Right lobe of liver (tissue), 6 donors: ENCODE measurements at places on chromosomes 7 and 10. TPM values are rescaled to one million over a fixed set of nuclear protein-coding genes. Genes with fewer than 3 reads are reported as not detected.
A peak's percentile ranks its signal among the peaks of the same experiment; 100 is the strongest.

Gene LEP
- total RNA-seq = not detected

DNA sequence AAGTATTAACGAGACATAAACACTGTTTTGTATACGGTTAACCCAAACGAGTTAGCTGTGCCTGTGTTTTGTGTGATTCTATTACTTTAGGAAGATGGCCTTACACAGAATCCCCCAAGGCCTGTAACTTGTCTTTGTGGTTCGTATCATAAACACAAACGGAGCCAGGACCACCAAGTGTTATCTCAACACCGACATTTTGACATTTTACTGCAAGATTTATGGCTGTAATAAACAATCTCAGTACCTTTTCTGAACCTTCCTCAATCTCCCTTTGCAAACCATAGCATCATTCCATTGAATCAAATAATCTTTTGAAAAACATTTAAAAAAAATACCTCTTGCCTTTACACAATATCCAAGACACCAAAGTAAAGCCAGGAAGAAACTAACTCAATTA, 2.4 kb upstream of the HOXA4 start:
- no peaks in the 10 kb centered on the region for H3K36me3 ChIP-seq
- H3K4me3 ChIP-seq = no peak overlapping the region
- H3K27ac ChIP-seq = no peak overlapping the region
- no peaks in the 10 kb centered on the region for H3K4me1 ChIP-seq

Gene TCAF2
- total RNA-seq = 8.0 TPM

DNA sequence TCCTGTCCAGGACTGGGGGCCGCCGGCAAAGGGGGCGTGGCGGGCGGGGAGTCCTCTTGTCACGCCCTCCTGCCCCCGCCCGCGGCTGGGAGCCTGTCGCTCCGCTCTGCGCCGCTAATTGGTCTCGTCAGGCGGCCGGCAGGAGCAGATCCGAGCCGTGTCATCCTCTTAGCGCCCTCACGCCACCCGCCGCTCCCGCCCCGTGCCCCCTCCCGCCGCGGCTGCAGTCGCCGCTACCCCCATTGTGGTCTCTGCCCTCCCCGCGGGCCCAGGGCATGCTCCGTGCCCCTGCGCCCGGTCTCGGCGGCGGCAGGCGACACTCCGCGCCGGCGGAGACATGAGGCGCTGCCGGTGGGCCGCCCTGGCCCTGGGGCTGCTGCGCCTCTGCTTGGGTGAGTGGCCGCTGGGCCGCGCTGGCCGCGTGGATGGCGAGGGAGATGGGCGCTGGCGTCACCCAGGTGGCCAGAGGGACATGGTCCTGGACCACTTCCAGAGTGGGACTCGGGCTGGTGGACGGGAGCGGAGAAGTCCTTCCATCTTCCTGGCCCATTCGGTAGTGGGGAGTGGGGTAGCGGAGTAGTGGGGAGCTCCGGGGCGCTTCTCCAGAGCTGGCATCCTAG, at the start of gene CDHR1:
Gene CDHR1, plus strand, starts transcription at position 114 of the 620 bp plus-strand sequence. Its CDS starts 224 bp downstream, at position 338.
- H3K27me3 ChIP-seq = peaks cover 7% of the 10 kb centered on the region
- no peaks in the 10 kb centered on the region for H3K4me1 ChIP-seq
- no peak within 1 kb of the TSS for H3K27ac ChIP-seq
- no peaks in the 10 kb centered on the region for H3K36me3 ChIP-seq
- DNase-seq = peak; percentile 37
- H3K4me3 ChIP-seq = peak within 1 kb of the TSS; percentile 26

DNA sequence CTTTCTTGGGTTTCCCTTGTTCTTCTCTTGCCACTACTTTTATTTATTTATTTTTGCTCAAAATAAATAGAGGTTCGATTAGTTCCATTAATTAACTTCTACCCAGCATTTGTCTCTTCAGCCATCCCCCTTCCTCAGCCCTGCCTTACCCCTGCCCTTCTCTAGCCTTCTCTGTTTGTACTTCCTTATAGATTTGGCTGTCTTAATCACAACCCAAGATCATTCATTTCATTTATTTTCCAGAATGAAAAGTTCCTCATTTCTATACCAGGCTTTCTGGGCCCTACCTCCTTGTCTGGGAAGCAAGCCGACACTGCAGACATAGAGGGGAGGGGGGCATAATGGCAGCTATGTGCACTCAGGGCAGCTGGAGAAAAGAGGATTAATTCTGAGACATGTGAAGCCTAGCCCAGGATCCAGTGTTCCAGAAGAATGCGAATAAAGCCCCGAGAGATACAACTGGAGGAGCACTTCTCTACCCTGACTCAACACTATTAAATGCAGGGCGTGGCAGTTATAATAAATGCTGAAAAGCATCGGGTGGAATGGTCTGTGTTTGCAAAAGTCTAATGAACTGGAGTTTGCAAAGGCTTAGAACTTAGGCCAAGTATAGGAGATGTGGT, 6.4 kb upstream of the PDCD4 start:
- H3K4me1 ChIP-seq = peaks cover 27% of the 10 kb centered on the region
- DNase-seq = no peak
- H3K27ac ChIP-seq = peak overlapping the region; percentile 63
- H3K36me3 ChIP-seq = no peaks in the 10 kb centered on the region

GRCh38 chr7:118918556-118918955, 694.1 kb downstream of the ANKRD7 start:
- peaks cover 4% of the 10 kb centered on the region for H3K27me3 ChIP-seq
- no peaks in the 10 kb centered on the region for H3K36me3 ChIP-seq
- H3K4me3 ChIP-seq = no peak overlapping the region
- H3K4me1 ChIP-seq = no peaks in the 10 kb centered on the region
- H3K27ac ChIP-seq = no peak overlapping the region

- DNase-seq = no peak
- H3K27ac ChIP-seq = peak overlapping the region; percentile 47
- H3K27me3 ChIP-seq = no peaks in the 10 kb centered on the region
- no peaks in the 10 kb centered on the region for H3K36me3 ChIP-seq
- H3K4me3 ChIP-seq = no peak overlapping the region
These were observed 4.7 kb upstream of the ZYX start for GRCh38 chr7:143376396-143376795.

Gene C7orf57
- not detected for total RNA-seq

Gene MYO1G
- 1.3 TPM for total RNA-seq

DNA sequence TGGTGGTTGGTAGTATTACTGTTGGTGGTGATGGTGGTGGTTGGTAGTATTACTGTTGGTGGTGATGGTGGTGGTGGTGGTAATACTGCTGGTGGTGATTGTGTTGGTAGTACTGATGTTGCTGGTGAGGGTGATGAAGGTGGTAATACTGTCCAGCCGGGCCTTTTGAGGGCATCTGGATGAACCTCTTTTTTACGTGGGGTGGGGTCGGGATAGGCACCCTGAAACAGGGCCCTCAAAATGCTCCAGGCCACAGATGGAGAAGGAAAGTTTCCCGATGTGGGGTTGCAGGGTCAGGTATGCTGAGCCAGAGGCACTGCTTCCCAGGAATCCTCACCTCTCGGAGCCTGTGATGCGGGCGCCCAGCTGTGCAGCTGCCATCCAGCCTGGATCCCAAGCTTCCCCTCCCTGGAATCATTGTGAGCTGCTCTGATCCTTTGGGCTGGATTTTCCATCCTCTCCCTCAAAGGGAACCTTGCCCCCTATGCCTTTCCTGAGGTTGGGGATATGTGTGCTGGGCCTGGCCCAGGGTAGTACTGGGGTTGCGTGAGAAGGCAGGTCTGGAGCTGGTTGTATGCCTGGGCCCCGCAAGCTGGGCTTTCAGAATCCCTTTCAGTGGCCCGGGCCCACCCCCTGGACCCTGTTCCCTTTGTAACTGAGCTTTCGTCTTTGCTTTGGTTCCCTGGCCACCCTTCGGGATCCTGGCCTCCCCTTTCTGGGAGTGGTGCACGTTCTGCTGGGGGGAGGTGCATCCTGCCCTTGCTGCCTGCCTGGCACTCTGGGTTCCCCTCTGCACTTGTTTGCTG, 43.3 kb downstream of the DOCK1 start:
- DNase-seq = no peak
- no peak overlapping the region for H3K27ac ChIP-seq
- H3K4me3 ChIP-seq = no peak overlapping the region
- no peaks in the 10 kb centered on the region for H3K27me3 ChIP-seq
- no peaks in the 10 kb centered on the region for H3K36me3 ChIP-seq

DNA sequence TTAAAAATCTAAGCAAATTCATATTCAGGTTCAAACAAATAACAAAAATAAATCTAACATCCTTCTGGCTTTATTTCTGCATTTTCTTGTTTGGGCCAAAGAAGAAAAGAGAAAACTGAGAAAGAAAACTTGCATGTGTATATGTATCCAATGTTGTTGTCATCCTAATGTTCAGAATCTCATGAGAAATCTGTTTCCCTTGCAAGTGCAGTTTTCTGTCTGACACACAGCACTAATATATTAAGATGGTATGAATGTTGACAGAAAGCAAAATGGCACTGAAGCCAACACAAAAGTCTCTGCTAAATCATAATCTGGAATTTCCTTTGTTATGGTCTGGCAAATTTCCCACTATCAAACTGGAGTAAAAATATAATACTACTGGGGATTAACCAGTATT, 235.9 kb downstream of the HGF start:
- no peaks in the 10 kb centered on the region for H3K4me1 ChIP-seq
- no peaks in the 10 kb centered on the region for H3K36me3 ChIP-seq
- no peak for DNase-seq
- H3K27ac ChIP-seq = no peak overlapping the region
- H3K4me3 ChIP-seq = no peak overlapping the region

GRCh38 chr7:29488977-29489376, 74.7 kb upstream of the PRR15 start:
- H3K4me1 ChIP-seq = peaks cover 32% of the 10 kb centered on the region
- H3K27ac ChIP-seq = peak overlapping the region; percentile 33
- H3K4me3 ChIP-seq = no peak overlapping the region
- H3K36me3 ChIP-seq = no peaks in the 10 kb centered on the region

DNA sequence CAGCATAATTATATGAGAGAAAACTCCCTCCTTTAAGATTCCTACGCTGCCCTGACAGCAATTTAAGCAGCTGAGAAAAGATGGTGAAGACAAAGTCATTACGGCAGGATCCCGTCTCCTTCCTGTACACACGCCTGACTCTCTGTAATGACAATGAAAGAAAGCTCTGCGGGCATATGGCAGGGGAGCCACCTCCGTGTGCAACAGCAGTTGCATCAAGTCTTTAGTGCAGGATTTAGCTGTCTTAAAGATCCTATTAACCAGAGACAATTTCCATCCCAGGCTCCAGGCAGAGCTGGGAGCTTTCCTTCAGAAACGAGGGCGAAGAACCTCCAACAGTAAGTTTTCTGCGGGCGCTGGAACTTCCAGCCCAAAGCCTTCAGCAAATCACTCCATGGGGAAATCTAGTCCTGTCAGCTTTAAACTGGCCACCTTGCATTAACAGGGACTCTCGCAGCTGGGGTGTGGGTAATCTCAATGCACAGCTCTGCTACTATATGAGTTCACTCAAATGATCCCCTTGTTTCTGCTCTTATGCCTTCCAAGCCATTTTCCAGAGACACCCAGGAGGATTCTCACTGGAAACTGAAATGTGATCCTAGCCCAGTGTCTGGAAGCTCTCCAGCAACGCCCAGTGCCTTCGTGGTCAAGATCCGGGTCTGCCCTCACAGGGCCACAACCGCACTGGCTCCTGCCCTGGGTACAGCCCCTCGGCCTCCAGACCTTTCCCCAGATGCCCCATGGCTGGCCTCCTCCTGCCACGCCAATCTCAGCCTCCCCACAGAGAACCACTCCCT, 74.9 kb downstream of the CTBP2 start:
- peak overlapping the region; percentile 20 for H3K27ac ChIP-seq
- H3K4me3 ChIP-seq = no peak overlapping the region
- no peak for DNase-seq
- no peaks in the 10 kb centered on the region for H3K4me1 ChIP-seq

- H3K36me3 ChIP-seq = no peaks in the 10 kb centered on the region
- no peaks in the 10 kb centered on the region for H3K4me1 ChIP-seq
- no peak overlapping the region for H3K4me3 ChIP-seq
- no peak overlapping the region for H3K27ac ChIP-seq
- H3K27me3 ChIP-seq = no peaks in the 10 kb centered on the region
These were observed 38.0 kb downstream of the USP6NL start for GRCh38 chr10:11573497-11573896.

GRCh38 chr10:114662646-114663217, 4.7 kb upstream of the ABLIM1 start:
- no peaks in the 10 kb centered on the region for H3K36me3 ChIP-seq
- no peak overlapping the region for H3K4me3 ChIP-seq

DNA sequence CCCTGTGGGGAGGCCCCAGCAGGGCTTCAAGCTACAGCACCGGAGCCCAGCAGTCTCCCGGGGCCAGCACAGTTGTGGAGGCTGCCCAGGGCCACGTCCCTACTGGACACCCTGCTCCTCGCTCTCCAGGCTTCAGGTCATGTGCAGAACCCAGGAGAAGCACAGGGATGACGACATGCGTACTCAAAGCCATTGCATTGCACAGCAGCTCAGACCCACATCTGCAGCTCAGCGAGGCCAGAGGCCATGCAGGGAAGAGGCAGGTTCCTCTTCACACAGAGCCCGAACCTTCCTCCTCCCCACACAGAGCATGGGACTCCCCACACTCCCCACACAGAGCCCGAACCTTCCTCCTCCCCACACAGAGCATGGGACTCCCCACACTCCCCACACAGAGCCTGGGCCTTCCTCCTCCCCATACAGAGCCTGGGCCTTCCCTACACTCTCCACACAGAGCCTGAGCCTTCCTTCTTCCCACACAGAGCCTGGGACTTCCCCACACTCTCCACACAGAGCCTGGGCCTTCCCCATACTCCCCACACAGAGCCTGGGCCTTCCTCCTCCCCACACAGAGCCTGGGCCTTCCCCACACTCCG, 12.3 kb downstream of the CFAP46 start:
- no peak overlapping the region for H3K27ac ChIP-seq
- no peak overlapping the region for H3K4me3 ChIP-seq
- H3K27me3 ChIP-seq = no peaks in the 10 kb centered on the region
- no peak for DNase-seq
- H3K4me1 ChIP-seq = no peaks in the 10 kb centered on the region

- peak within 1 kb of the TSS; percentile 84 for H3K27ac ChIP-seq
- H3K36me3 ChIP-seq = no peaks in the 10 kb centered on the region
- no peaks in the 10 kb centered on the region for H3K27me3 ChIP-seq
- DNase-seq = peak; percentile 96
These were observed at the start of gene DMTF1 for GRCh38 chr7:87152112-87152896. Gene DMTF1, plus strand, starts transcription at chr7:87152453. Its CDS starts 12,489 bp downstream, at chr7:87164942.

Gene SRI
- 41.3 TPM for total RNA-seq

Gene KIAA1217
- 13.0 TPM for total RNA-seq

DNA sequence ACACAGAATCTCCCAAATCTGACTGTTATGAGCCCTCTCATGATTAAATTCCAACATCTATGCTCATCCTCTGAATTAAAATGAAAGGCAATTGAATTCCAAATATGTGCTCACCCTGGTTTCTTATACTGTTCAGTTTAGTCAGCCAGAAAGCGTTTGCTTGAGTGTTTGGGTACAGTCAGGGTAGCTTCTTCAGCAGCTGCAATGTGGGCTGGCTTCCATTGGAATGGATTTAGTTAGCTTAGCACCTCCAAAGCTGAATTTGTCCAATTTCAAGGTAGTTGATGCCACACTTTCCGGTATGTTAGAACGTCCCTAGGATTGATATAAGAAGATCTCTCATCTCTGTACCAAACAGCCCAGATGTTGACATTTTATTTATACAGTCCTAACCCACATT, 9.3 kb downstream of the KLHL7 start:
- H3K36me3 ChIP-seq = no peaks in the 10 kb centered on the region
- H3K27ac ChIP-seq = no peak overlapping the region
- DNase-seq = no peak
- H3K4me3 ChIP-seq = no peak overlapping the region
- H3K4me1 ChIP-seq = no peaks in the 10 kb centered on the region
- H3K27me3 ChIP-seq = no peaks in the 10 kb centered on the region

- H3K27me3 ChIP-seq = no peaks in the 10 kb centered on the region
- H3K27ac ChIP-seq = peak overlapping the region; percentile 50
- H3K4me1 ChIP-seq = no peaks in the 10 kb centered on the region
- H3K4me3 ChIP-seq = peak overlapping the region; percentile 53
These were observed 5.6 kb upstream of the MEST start for GRCh38 chr7:130486114-130486953.
